ENCODE measurements at places on chromosomes 4 and X.
A peak's percentile ranks its signal among the peaks of the same experiment; 100 is the strongest.

DNA sequence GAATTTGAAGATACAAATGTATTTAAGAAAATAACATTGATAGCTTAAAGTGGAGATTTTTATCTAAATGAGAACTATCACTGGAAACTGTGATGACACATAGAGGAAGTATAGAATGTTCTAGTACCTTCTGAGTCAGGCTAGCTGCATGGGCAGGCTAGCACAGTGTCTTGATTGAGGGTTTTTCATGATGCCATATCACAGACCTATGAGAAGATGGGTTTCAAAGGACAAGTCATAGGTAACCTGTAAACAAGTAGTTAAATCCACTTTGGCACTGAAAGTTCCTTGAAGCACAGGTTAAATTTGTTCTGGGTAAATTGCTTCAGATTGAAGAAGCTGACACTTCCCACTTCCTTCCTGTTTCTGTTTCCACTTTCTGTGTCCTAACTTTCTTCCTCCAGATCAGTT lies 48.2 kb upstream of the CDKN2AIP start:
- DNase-seq = no peak

- no peak for DNase-seq
These were observed 54.2 kb downstream of the STAG2 start for GRCh38 chrX:124015721-124016120.

- peak; percentile 73 for DNase-seq
These were observed 62.8 kb upstream of the EGFL6 start for GRCh38 chrX:13506574-13506973.

- no peak for DNase-seq
These were observed 325.2 kb downstream of the MAPK10 start for GRCh38 chr4:86034616-86035015.

DNA sequence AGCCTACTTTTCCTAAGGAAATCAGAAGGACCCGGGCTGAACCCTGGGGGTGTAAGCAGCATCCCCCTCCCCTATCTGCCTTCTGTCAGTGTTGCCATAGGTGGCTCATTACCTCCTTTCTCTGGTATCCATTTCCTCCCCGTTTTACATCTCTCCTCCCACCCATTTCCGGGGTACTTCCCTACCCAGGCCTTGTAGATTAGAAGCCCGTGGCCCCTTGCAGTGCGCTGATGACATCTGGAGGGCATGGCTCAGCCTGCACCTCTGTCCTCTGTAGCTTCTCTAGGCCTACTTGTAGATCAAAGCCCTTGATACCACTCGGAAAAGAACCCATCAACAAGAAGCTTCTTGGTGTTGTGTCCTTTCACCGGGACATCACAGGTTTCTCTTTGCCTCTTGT lies 71.8 kb downstream of the NBDY start:
- DNase-seq = peak; percentile 55

DNA sequence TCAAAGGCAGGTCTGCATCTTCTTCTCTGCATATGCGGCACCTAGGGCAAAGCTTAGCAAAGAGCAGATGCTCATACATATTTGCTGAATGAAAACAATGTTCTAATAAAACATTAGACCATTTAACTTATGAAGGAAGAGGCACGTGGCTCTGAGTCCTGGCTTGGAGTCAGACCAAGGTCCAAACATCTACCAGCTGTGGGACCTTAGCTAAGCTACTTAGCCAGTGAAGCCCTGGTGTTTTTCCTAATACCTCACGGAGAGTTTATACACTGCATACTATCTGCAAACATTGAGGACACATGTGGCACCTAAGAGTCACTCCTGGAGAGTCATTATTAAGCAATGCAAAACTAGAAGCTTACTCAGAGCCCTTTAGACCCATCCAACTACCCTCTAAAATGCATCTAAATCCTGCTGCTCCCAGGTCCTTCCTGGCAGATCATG lies 9.0 kb downstream of the PDGFC start:
- no peak for DNase-seq

GRCh38 chr4:6620891-6621555 lies 19.5 kb upstream of the MRFAP1 start:
- DNase-seq = no peak

GRCh38 chr4:87973283-87974169 lies 2.0 kb upstream of the SPP1 start:
- peak; percentile 85 for DNase-seq

- no peak for DNase-seq
These were observed 78.7 kb downstream of the SYNPO2 start for GRCh38 chr4:118967393-118967792.

DNA sequence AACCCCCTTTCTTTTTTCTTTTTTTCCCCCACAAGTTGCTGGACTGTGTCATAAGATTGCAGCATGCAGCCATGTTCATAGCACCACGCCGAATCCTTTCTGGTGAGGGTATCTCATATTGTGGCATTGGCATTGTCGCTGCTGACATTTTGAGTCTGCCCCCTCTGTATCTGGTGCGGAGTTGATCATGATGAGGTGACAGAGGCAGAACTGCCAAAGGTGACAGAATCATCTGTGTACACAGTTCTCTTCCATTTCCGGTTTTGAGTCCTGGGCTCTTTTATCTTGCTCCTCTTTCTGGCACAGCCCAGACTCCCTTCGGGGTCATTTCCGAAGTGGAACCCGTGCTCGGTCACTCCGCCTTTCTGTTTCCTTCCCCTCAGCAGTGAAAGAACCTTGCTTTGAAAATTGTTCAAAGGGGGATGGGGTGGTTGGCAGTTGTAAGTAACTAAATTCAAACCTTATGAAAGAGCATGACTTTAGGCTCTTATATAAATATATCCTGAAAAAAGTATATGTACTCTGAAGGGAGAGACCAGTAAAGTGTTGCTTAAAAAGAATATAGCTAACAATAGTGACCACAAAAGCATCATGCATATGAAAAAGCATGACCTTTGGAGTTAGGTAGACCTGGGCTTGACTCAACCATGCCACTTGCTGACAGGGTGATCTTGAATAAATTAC lies 55.0 kb upstream of the BMP2K start:
- no peak for DNase-seq

DNA sequence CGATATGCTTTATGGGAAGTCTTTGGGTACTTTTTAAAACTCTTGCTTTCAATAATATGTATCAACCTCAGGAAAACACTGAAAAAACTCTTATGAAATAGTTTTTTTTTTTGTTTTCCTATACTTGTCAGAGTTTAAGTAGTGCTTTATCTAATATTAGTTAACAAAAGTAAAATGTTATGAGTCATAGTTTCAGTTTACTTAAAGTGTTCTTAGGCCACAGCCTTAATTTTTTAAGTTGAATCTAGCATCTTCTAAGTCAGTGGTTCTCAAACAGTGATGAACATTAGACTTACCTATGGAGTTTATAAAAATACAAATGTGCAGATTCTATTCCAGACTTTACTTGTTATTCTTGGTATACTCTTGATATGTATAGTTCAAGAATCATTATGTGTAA lies 26.3 kb upstream of the ADGRL3 start:
- no peak for DNase-seq

DNA sequence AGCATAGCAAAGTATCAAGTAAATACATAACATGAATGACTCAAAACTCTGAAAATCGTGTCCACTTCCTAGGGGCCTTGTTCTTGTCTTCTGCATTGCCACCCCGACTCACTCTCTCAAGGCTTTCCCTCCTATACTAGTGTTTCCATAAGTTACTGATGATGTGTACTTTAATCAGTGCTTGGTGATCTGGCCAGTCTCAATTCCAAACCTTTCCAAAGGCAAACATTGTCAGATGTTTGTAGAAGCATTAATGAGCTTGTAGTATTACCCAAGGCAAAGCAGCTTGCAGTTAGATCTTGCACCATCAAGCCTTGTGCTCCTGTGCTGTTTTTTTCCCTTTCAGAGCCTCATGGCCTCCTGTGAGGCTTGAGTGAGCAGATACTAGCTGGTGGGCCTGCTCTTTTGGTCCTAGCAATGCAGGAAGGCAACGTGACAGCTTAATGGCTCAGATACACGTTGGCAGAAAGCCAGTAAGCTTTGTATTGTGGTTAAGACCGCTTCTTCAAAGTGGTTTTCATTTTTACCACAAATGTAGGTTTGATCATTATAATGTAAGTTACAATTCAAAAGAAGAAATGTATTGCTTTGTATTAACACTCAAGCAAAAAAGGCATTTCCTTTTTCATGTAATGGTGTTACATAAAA lies 51.8 kb downstream of the RBPJ start:
- DNase-seq = no peak

DNA sequence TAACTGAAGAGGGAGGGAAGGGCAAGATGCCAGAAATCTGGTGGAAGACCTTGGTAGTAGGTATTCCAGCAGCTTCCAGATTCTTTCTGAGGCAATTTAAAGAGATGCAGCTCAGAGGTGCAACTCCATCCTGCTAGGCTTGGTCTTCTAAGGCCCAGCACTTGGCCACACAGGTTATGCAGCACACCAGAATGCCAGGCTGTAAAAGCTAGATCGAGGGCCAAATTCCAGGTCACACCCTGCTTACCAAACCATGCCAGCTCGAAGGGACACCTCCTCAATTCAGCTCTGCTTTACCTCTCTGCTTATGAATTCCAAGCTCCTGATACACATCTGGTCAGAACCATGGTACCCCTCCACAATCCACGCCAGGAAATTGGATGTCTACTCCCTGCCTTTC lies 19.8 kb upstream of the ATXN3L start:
- no peak for DNase-seq

DNA sequence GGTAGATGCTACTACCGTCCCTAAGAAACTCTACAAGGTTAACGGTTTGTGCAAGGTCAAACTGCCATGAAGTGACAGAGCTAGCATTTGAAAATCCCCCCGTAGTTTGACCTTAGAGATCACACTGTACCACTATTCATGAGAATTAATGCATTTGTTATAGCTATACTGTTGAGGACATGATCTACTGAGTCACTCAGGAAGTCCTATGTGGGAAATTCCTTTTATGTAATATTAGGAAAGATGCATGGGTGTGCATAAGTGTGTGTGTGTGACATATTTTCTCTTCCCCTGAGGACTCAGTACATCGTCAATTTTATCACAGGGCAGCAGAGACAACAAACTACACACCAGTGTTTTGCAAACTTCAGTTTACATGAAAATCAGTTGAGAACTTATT lies 141.1 kb downstream of the FBXW7 start:
- DNase-seq = no peak

- no peak for DNase-seq
These were observed 94.9 kb downstream of the CNKSR2 start for GRCh38 chrX:21469071-21469470.

- DNase-seq = no peak
These were observed 6.7 kb upstream of the KIT start for GRCh38 chr4:54651050-54651449.

DNA sequence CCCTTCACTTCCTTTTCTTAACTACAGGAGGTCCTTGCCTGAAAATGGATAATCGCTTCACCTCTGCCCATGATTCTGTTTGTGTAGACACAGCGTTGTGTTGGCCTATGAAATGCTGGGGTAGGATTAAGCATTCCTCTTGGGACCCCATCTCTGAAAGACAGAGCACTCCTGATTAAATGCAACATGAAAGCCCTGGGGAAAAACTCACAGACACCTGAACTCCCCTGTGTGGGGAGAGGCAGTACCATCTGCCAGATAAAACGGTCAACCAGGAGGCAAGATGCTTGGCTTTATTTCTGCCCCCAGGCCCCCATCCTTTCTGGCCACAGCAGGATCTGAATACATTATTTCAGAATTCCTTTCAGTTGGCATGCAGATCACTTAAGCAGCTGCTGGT lies 1.9 kb downstream of the LGI2 start:
- no peak for DNase-seq

- DNase-seq = peak; percentile 81
These were observed 1.0 kb downstream of the SCD5 start for GRCh38 chr4:82797405-82798111.

DNA sequence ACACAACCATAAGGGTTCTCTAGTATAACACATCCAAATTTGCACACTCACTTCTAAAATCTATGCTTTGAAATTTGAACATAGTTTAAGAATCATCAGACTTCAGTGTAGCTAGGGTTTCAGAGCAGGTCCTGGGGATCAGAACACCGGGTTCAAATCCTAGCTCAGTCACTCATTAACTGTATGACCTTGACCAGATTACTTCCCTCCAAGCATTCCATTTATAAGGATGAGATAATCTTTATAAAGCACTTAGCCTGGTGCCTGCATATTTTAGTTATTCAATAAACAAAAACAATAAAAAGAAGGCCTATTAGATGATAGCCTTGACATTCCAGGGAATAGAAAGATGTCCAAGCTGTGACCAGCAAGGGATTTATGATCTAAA lies 4.8 kb upstream of the STBD1 start:
- DNase-seq = no peak

DNA sequence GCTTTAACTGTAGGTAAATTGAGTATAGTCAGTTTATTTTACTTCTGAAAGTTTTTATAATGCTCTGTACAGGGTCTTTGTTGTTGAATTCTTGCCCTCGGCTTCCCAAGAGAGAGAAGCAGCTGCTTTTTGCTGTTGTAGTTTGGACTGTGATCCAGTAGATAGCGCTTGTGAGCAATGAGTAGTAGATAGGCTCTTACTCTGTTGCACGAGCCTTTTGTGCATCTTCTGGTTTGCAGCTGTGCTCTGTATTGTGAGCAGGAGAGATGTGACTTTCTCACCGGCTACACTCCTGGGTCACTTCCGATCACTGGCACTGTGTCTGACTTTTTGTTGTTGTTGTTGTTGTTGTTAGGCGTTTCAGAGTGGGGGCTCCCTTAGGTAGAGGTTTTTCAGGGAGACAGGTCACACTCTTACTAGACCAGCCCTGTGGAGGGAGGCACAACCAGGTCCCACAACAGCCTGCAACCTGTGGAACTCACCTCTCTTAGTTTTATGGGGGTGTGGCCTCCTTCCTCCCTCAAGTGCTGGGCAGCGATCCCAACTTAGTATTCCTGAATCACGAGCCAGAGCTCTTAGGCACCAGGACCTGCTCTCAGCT lies 822.1 kb upstream of the GALNTL6 start:
- DNase-seq = peak; percentile 80

GRCh38 chr4:156892805-156893204 lies 78.8 kb downstream of the PDGFC start:
- DNase-seq = no peak

DNA sequence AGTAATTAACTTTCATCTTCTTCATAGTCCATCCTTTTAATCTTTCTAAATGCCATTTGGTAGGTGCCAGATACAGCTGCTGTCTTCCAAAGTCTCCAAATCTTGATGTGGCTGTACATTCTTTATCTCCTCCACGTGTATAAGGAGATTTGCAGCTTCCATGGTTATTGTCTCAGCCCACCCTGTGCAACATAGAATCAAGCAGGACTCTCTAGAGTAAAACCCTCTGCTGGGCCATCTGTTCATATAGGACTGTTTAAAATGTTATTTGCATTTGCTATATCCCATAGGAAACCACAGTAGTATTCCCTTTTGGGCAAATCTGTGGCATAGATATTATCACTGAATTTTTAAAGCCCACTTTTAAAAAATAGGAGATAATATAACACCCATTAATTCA lies 527.2 kb upstream of the EPHA5 start:
- DNase-seq = no peak

GRCh38 chr4:3413675-3414420 lies 27.9 kb upstream of the HGFAC start:
- peak; percentile 47 for DNase-seq
